ENCODE measurements at places on chromosomes 3 and 15.
A peak's percentile ranks its signal among the peaks of the same experiment; 100 is the strongest.

GRCh38 chr3:128335621-128336296 lies 130.9 kb downstream of the DNAJB8 start:
- no peak for DNase-seq

GRCh38 chr15:66862940-66863335 lies 160.9 kb downstream of the SMAD6 start:
- DNase-seq = peak; percentile 74

DNA sequence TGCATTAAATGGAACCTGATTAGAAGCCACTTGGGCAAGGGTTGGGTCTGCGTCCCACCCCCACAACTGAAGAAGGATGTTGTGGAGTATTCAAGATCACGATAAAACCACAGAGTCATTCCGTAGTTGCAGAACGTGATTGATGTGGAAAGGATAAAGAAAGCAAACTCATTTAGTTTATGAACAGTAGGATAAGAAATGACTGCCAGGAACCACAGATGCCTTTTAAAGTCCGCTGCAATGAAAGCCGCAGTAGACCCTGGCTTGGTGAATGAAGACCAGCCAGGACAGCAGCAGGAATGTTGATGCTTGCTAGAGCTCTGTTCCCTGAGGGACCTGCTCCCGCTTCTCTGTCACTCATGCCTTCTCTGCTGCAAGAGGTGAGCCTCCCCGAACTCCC lies 111.5 kb downstream of the GABRG3 start:
- no peak for DNase-seq

- DNase-seq = no peak
These were observed 417.3 kb downstream of the CADM2 start for GRCh38 chr3:85376131-85376530.

- no peak for DNase-seq
These were observed 74.9 kb downstream of the DMXL2 start for GRCh38 chr15:51547656-51548055.

DNA sequence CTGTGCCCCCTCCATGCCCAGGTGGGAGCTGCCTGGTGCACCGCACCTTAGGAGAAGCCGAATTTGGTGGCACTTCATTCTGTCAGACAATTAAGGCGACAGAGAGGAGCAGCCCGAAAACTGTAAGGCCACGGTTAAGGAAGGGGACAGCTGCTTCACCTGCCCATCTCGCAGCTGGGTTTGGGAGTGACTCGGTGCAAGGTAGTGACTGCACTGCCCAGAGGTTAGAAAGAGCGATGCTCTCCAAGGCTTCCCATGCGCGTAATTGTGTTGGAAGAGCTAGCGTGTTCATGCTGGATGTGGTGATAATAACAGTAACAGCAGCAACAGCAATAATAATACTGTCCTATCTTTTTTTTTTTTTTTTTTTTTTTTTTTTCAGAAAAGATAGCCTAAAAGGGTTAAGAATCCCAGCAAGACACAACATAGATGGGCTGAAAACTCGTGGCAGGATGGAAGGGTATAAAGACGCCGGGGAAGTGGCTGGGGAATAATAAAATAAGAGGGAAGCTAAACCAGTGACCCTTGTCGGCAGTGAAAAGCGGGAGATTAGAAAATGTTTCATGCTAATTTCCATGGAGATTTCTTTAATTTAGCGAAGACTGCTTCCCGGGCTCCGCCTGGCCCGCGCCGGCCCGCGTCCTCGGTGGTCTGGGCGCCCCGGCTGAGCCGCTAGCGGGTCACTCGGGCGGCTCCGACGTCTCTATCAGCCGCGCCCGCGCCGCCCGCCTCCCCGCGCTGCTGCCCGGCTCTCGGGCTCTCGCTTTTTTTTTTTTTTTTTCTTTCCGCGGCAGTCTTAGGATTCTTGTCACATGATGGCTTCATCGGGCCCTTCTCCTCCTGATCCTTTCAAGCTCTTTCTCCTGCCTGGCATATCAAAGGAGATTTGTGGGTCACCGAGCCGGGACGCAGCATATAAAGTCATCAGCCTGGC lies 617.1 kb downstream of the NR2F2 start:
- DNase-seq = no peak

- no peak for DNase-seq
These were observed 73.7 kb upstream of the CNTN6 start for GRCh38 chr3:1019157-1019556.

GRCh38 chr3:98775459-98776139 lies 12.5 kb downstream of the ST3GAL6 start:
- no peak for DNase-seq

GRCh38 chr3:108250626-108251025 lies 28.4 kb upstream of the IFT57 start:
- DNase-seq = no peak

- DNase-seq = no peak
These were observed 28.9 kb upstream of the PARL start for GRCh38 chr3:183913580-183913920.

DNA sequence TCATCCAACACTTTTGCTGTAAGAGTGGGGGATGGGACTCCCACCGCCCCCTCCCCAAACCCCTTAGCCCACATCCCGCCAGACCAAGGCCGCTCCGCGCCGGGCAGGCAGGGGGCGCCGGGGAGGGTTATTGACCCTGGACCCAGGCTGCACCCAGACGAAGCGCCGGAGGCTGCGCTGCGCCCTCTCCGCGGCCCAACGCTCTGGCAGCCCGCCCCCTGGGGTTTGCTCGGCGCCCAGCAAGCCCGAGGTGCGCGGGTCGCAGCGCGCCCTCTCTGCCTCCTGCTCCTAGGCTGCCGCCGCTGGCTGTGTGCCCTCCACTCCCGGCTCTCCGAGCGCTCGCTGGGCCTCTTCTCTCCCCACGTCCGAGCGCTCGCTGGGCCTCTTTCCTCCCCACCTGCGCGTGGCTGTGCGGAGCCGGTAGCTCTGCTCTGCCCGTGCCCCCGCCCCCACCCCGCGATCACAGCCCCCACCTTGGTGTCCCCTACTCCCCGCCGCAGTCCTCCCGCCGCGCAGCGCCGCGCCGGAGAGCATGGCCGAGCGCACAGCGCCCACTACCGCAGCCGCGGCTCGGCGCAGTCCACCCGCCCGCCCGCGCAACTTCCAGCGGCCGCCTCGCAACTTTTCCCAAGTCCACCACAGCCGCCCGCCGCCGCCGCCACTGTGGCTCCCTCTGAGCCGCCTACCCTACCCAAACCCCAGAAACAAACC lies 1.2 kb downstream of the MECOM start:
- DNase-seq = no peak

DNA sequence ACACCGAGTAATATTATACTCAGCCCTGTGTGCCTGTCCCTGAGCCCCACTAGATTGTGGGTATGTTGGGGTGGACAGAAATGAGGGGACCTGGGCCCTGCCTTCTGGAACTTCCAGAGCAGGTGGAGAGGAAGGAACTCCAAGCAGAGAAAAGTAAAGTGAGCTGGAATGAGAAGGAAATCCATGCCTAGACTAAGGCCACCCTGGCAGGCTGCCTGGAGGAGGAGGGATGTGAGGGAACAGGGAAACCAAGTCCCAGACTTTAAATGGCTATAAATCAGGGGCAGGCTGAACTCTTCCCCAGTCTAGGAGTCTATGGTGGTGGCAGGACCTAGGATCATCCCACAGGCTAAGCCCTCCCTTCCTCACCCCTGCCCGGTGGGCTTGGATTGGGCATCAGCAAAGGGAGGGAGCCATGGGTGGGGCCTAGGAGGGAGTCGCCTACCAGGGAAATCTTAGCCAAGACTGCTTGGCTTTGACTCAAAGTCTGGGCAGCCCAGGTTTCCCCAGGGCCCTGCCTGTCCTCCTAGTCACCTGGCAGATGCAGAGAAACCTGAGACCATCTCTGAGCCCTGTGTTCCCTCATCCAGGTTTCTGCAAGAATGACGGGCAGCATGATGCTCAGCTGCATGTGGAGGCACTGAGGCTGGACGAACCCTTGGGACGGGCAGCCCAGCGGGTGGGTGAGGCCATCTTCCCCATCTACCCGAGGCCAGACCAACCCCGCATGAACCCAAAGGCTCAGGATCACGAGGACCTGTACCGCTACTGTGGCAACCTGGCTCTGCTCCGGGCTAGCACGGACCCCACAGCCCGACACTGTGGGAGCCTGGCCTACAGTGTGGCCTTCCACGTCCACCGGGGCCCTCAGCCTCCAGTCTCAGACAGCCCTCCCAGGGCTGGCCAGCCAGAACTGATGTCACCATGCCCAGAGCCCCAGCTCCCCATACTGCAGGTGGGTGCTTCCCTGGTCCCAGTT lies 15.6 kb upstream of the STRA6 start:
- no peak for DNase-seq

- DNase-seq = no peak
These were observed 287.8 kb downstream of the XXYLT1 start for GRCh38 chr3:194983121-194983520.

All from DND-41 (cell line).